Right atrium auricular region (tissue), 2 donors: ENCODE measurements at places on chromosomes 5 and 9. TPM values are rescaled to one million over a fixed set of nuclear protein-coding genes. Genes with fewer than 3 reads are reported as not detected.

- no peak for DNase-seq
Observed at GRCh38 chr9:110842169-110842568, 173.6 kb downstream of the MUSK start.

The GLRA1 gene
- not detected for total RNA-seq

DNA sequence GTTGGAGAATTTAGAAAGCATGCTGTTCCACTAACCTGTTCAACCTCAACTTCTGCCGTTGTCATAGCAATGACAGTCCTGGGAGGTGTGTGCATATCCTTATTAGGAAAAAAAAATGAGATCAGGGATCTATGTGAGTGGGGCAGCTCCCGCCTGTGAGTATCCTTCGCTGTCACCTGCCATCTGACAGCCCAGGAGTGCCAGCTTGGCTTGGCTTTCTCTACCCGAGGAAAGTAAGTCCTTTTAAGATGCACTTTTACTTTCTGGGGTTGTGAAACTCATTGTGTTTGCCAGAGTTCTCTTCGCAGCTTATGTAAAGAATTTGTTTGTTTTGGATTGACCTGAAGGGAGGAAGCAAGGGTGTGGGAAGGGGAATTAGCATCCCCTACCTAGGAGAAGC lies 21.8 kb downstream of the PCDHAC2 start:
- DNase-seq, result no peak

DNA sequence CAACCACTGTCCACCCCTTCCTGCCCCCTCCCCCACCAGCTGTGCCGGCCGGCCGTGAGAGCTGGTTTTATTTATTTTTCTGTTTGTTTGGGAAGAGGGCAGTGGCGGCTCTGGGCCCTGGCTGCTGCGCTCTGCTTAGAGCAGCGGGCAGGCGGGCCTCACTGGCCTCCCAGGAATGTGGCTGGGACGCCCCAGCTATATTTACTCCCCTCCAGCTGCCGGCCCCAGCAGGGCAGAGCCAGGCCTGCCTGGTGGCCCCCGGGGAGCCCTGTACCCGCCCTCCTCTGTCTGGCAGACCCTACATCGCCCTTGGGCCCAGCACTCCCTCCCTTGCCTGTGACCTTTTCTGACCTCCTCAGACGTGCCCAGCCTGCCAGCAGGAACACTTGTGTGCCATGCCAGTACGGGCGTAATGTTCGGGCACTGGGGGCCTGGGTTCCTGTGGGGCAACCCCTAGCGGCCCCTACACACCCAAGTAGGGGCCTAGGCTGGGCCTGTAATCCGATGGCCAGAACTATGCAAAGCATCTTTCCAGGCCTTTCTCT lies 7.7 kb downstream of the CXXC5 start:
- no peak for DNase-seq

The OR13J1 gene
- total RNA-seq, result not detected

The NEUROG1 gene
- total RNA-seq, result not detected

- no peak for DNase-seq
Observed at GRCh38 chr5:20486826-20487225, 498.8 kb upstream of the CDH18 start.

GRCh38 chr5:178360222-178360925 lies 127.8 kb upstream of the PHYKPL start:
- DNase-seq, result no peak

The FAM200C gene
- 4.2 TPM for total RNA-seq

DNA sequence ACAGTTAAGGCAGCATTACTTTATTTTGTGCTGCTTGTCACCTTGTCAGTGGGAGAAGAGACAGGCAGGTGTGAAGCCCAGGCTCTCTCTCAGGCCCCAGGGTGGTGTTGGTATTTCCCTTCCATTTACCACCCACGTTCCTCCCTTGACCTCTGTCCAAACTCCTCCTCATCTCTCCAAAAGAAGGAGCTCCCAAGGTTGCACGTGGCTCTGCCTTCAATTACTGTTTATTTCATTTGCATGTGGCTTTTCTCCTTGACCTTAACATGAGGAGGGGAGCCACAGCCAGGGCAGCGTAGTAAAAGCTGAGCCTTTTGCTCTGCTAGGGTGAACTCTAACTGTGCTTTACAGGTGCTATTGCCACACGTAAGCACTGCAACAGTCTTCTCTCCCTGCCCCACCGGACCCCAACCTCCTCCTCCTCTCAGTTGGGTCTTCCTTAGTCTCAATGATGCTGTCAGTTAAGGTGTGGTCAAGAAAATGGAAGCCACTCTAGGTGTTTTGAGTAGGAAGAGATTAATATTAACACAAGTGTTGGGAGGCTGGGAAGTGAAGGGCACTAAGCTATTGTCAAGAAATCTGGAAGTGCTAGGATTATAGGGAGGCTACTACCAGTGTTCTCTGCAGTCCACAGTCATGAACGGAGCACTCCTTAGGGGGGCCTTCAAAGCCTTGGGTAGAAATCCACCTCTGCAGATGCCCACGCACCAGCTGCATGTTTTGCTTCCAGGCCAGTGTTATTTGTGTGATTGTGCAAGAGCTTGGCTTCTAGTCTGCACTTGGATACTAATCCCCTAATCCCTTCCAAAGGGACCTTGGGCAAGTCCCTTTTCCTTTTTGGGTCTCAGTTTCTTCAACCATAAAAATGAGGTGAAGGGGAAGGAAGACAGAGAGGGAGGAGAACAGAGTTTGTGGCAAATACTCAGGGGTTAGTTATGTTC lies 3.9 kb upstream of the ALDH1B1 start:
- DNase-seq, result no peak

GRCh38 chr5:147400881-147401280 lies 109.0 kb downstream of the DPYSL3 start:
- DNase-seq, result no peak

The UQCRQ gene
- 276 TPM for total RNA-seq

GRCh38 chr9:137764981-137765380 lies 112.6 kb upstream of the CACNA1B start:
- no peak for DNase-seq

- DNase-seq, result no peak
Observed at GRCh38 chr9:123964761-123965160, 34.8 kb upstream of the DENND1A start.

GRCh38 chr5:136905571-136905970 lies 540.2 kb upstream of the TRPC7 start:
- no peak for DNase-seq

DNA sequence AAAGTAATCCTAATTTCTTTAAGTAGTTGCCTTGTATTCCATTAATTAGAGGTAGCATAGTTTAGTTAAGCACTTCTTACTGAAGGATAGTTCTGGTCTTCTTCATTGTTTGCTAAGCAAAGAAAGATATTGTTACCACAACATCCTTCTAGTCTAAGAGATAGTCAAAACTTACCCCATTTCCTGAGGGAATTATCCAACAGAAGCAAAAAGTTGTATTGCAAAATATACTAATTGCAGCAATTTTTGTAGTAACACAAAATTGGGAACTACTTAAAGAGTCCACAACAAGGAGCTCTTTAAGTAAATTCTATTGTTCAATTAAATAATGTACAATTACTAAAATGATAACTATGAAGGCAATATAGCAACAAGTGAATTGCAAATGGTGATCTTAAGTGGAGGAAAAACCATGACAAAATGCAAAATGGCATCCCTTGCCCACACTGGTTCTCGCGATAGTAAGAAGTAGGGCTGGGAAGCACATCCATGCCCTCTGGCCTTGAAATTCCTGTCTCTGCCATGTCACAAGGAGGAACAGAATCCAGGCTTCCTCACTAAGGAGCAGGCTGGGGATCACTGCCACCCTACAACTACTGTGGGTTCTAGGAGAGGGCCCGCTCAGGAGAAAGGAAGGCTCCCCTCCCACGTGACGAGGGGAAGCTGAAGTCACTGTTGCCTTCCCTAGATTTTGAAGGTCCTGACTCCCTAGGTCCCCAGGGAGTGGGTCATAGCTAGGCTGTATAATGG lies 23.3 kb upstream of the MEGF9 start:
- DNase-seq, result peak; percentile 54

DNA sequence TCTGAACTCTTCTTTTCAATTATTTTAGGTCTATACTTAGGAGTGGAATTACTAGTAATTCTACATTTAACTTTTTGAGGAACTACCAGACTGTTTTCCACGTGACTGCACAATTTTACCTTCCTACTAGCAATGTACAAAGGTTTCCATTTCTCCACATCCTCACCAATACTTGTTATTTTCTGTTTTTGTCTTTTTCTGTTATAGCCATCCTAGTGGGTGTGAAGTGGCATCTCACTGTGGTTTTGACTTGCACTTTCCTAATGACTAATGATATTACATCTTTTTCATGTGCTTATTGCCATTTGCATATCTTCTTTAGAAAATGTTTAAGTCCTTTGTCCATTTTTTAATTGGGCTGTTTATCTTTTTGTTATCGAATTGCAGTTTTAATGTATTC lies 136.9 kb upstream of the EGFLAM start:
- DNase-seq, result no peak

GRCh38 chr5:73531356-73531755 lies 33.1 kb downstream of the BTF3 start:
- DNase-seq, result no peak

The OMD gene
- total RNA-seq, result 26.5 TPM

DNA sequence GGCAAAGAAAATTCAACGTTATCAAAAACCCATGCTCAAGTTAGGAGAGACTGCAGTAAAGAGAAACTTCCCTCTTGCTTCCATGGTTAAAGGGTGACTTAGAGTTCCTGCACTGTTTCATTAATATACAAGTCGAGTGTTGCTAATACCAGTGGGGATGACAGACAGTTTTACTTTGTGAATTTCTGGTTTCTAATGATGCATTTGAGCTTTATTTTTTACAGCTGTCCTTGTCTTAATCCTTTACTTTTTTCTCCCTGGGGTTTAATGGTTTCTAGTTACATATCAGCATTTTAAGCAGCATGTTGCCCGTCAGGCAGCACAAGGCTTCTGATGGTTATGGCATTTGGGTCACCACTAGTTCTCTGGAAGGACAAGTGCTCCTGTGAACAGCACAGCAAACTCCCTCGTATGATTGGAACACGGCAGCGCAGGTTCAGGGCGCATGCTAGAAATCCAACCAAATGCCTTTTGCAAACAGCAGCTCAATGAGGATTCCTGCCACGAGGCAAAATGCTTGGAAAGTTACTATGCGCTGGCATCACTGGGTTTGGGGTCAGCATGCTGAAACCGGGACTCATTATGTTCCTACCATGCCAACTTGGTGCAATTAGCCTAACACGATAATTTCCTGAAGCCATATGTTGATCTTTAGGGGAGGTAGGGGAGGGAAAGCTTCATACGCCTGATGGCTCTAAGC lies 463.8 kb downstream of the BNC2 start:
- no peak for DNase-seq

The GADD45G gene
- total RNA-seq, result 294 TPM

The GFPT2 gene
- total RNA-seq, result 25.4 TPM

The ATG10 gene
- 4.2 TPM for total RNA-seq

The ABO gene
- total RNA-seq, result 1.1 TPM

The ERAP2 gene
- 5.9 TPM for total RNA-seq

- DNase-seq, result no peak
Observed at GRCh38 chr5:50564079-50564478, 102.4 kb upstream of the PARP8 start.

GRCh38 chr9:82682431-82682830 lies 380.5 kb downstream of the RASEF start:
- no peak for DNase-seq

DNA sequence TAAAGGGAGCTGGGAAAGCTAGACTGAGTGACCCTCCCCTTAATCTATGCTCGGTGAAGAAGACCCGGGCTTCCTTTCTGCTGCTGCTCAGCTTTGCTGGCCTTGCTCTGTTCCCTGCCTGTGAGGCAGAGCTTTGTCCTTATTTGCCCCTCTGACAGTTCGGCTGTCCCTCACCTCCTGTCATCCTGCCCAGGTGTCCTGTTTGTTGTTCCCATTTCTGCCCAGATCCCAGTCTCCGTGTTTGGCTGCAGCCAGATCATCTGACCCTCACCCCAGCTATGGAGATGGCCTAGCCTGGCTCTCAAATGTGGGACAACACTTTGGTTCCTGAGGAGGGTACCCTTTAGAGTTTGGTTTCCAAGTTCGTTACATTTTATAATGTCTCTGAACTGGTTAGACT lies 20.2 kb downstream of the OTULIN start:
- no peak for DNase-seq

GRCh38 chr9:75658301-75658905 lies 232.1 kb upstream of the PCSK5 start:
- no peak for DNase-seq

The GMCL2 gene
- total RNA-seq, result not detected

GRCh38 chr9:101566904-101567724 lies 27.7 kb downstream of the PPP3R2 start:
- no peak for DNase-seq

GRCh38 chr9:128457207-128457606 lies 1.4 kb downstream of the ODF2 start:
- no peak for DNase-seq

GRCh38 chr5:74372051-74372450 lies 268.5 kb downstream of the ENC1 start:
- DNase-seq, result no peak

DNA sequence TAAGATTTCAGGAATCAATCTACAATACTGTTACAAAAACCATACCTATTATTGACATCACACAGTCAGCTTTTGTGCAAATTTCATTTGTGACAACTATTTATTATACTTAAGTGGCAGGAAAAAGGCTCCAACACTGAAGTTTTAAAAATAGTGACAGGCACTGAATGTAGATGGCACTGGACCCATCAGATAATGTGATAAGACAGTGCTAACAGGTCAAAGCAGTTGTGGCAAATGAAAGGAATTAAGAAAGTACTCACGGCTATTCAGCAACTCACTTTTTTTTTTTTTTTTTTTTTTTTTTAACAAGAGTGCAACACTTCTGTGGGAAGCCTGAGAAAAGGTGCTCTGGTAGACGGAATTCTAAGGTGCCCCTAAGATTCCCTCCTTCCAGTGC lies 115.0 kb upstream of the MEF2C start:
- DNase-seq, result no peak

The ADAMTS6 gene
- total RNA-seq, result 0.74 TPM

DNA sequence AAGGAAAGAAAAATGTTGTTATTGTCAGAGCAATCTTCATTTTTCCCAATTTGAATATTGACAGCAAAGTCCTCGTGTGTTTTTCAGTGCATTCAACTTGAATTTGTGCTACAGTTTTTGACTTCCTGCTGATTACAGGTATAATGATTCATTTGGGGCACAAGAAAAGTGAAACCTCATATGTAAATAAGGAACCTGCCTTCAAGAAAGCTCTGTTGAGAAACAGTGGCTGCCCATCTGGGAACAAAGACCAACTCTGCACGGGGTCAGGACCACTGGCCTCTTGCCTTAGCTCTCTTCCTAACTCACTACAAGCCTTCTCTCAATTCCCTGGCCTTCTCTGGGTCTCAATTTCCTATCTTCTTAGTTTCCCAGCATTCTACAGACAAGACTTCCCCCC lies 21.0 kb downstream of the TIMD4 start:
- no peak for DNase-seq

GRCh38 chr5:168946363-168946762 lies 354.6 kb downstream of the SLIT3 start:
- no peak for DNase-seq

- no peak for DNase-seq
Observed at GRCh38 chr5:142671266-142671665, 14.6 kb downstream of the FGF1 start.

- DNase-seq, result no peak
Observed at GRCh38 chr9:109379513-109379912, 58.7 kb upstream of the EPB41L4B start.
